ENCODE measurements at places on chromosomes 11 and 22.

DNA sequence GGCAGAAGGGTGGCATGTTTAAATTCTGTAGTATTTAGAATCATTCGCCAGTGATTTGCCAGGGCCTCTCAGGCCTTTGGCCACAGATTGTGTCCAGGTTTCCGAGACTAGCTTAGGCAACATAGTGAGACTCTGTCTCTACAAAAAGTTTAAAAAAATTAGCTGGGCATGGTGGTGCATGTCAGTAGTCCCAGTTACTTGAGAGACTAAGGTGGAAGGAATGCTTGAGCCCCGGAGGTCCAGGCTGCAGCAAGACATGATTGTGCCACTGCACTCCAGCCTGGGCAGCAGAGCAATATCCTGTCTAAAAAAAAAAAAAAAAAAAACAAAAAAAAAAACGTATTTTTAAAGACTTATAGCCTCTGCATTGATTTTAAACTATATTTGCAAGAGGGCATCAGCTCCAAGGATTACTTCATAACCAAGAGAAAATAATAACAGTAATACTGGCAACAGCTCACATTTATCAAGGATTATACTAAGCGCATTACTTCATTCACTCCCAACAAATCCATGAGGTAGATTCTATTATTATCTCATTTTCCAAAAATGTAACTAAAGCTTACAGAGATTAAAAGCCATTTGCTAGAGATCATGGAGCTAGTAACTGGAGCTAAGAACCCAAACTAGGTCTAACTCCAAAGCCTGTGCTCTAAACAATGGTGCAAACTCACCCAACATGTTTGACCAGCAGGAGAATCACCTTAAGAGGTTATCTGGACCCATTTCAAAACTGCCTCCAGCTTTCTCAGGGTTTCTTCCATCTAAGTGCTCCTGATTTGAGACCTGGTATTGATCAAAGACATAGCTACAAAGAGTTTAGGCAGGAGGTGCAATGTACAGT lies 32.6 kb upstream of the SLC6A5 start:
- no peak for DNase-seq

DNA sequence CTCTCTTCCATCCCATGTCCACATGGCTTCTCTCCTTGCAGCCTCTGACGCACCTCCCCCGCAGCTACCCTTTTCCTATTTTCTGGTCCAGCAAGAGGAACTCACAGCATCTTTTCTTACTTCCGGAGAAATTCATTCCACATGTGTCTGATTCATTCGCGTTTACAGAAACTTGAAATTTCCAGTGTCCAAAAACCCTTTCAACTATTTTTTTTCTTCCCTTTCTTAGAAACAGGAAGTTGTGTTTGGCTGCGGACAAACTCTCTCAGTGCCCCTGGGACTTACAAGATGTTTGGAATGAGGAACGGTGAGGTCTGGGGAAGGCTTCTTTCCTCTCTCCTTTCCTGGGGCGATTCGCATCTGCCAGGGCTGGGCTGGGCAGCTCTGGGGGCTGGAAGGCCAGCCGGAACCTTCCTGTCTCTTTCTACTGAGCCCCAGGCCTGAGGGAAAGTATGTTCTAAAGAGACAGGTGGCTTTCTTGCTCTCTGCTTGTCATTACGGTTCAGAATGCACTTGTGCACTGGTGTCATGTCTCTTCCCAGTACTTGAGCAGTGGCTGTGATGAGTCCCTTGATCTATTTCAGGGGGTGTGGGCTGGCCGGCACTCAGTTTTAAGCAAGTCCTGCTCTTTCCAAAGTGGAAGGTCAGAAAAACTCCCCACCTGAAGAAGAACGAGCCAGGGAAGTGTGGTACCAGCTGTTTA lies 27.5 kb downstream of the ADAMTS8 start:
- no peak for DNase-seq

- DNase-seq, result no peak
These were observed 557.3 kb upstream of the ANO5 start for GRCh38 chr11:21635394-21636145.

DNA sequence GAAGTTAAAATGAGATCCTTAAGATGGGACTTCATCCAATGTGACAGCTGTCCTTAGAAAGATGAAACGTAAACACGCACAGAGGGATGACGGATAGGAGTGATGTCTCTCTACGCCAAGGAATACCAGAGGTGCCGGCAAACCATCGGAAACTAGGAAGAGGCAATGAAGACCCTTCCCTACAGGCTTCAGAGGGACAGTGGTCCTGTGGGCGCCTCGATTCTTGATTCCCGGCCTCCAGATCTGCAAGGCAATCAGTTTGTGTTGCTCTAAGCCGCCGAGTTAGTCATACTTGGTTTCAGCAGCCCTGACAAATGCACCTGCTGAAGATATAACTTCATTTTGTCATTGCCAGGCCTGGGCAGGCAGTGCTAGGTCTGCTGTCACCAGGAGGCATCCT lies 1455.1 kb downstream of the TBC1D22A start:
- DNase-seq, result no peak

DNA sequence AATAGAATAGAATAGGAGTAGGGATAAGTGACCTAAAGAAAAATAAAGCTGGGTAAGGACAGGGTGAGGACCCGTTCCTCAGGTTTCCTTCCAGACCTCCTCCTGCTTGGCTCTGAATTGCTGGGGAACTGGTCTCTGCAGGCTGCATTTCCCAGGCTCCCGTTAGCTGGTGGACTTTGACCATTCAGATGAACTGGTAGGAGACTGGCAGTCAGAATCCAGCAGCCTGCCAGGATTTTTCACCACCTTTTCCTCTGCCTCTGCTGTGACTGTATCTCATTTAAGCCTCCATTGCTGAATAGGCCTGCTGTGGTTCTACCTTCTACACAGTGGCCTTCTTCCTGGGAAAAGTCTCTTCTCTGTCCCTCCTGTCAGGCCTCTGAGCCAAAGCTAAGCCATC lies 24.6 kb upstream of the SMPD1 start:
- no peak for DNase-seq

- DNase-seq, result no peak
These were observed 22.4 kb upstream of the PARVA start for GRCh38 chr11:12354750-12355545.

GRCh38 chr22:20963201-20964052 lies 3.6 kb upstream of the AIFM3 start:
- no peak for DNase-seq

DNA sequence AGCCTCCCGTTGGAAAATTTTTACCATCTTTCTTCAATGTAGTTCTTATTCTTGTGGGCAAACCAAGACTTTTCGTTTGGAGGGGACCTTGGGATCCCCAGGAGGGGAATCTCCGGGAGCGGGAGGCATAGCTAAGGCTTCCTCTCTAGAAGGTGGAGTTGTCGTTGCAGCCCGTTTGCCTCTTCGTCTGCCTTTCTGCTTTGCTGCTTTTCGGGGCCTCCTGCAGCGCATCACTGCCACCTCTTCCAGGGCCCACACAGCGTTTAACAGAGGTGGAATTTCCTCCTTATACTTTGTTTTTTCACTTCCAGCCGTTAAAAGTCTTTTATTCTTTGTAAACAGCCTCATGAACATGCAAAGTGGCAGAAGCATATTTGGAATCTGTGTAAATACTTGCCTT lies 3.5 kb upstream of the IFITM3 start:
- DNase-seq, result no peak

GRCh38 chr11:1827931-1828330 lies 6.9 kb upstream of the SYT8 start:
- DNase-seq, result no peak

DNA sequence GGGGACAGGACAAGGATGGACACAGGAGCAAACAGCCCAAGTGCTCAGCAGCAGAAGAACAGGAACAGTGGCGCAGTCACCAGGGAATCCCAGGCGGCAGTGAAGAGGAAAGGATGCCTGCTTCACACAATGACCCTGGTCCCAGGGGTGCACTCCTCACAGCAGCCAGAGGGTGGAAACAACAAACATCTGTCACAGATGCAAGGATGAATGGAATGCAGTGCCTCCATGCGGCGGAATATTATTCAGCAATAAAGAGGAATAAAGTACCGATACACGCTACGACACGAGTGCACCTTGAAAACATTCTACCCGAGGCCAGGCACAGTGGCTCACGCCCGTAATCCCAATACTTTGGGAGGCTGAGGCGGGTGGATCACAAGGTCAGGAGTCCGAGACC lies 12.7 kb downstream of the CSNK1E start:
- no peak for DNase-seq

GRCh38 chr22:41943661-41944209 lies 3.2 kb downstream of the CENPM start:
- no peak for DNase-seq

DNA sequence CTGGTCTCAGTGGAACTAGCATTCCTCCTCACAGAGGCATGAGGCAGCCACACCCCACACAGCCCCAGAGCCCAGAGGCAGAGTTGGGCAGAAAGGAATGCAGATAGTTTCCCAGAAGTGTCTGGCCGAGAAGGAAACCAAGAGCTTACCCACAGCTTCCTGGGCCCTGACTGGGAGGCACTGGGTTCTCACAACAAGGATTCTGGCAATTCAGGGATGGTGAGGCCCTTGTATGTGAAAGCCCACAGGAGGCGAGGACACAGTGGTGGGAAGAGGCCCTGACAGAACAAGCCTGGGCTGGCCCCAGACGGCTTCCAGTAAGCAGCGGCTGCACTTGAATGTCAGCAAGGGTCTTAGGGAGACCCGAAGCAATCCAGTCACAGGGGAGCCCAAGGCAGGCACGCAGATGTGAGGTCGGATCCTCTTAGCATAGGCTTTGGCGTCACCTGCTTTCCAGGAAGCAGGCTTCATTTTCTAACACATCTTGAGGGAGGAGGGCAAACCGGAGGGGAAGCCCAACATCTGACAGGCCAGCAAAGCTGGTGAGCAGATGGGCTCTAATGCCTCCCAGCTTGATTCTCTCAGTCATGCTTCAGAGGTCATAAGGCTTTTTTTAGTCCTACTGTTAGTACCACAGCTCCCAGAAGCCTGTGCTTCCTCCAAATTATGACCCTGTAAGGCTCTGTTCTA lies 78.3 kb upstream of the AKIP1 start:
- peak; percentile 60 for DNase-seq

DNA sequence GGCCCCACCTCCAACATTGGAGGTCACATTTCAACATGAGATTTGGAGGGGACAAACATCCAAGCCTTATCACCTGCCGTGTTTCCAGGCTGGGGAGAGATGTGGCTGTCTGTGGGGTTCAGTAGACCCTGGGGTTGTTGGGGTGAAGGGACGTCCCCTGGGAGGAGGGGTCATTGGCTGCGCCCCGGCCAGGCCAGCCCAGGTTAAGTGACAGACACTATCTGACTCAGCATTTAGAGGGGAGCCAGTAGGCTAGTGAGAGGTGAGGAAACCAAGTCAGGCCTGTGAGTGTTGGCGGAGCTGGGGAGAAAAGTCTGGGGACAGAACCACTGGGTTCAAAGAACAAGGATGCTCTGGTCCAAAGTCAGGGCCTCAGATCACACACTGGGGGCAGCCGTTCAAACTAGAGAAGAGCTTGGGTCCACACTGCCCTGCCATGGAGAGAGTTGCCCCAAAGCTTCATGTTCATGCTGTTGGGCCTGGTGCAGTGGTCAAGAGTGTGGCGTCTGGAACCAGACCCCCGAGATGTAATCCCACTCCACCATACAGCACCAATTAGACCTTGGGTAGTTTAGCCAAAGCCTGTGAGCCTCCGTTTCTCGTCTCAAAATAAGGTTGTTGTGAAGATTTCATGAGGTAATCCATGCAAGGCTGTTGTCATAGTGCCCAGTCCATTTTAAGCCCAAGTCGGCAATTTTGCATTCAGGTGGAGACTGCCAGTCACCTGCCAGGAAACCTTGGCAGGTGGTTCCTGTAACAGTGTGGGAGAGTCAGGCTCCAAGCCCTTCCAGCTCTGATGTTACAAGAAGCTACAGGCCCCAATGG lies 1289.6 kb downstream of the TBC1D22A start:
- no peak for DNase-seq

DNA sequence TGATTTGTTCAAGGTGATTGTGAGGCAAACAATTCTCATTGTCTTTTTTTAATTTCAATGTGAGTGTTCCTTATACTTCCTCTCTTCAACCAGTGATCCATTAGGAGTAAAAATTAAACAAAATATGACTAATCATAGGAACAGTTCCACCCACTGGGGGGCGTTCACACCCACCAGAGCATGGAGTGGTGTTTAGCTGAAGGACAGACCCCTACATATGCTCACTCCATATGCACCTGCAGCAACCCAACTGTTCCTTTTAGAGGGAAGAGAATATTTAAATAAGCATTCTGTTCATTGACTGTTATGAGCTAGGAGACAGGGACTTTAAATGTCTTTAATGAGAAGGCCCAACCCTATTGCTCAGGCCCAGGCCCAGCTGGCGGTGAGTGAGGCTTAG lies 78.7 kb upstream of the DRD2 start:
- no peak for DNase-seq

DNA sequence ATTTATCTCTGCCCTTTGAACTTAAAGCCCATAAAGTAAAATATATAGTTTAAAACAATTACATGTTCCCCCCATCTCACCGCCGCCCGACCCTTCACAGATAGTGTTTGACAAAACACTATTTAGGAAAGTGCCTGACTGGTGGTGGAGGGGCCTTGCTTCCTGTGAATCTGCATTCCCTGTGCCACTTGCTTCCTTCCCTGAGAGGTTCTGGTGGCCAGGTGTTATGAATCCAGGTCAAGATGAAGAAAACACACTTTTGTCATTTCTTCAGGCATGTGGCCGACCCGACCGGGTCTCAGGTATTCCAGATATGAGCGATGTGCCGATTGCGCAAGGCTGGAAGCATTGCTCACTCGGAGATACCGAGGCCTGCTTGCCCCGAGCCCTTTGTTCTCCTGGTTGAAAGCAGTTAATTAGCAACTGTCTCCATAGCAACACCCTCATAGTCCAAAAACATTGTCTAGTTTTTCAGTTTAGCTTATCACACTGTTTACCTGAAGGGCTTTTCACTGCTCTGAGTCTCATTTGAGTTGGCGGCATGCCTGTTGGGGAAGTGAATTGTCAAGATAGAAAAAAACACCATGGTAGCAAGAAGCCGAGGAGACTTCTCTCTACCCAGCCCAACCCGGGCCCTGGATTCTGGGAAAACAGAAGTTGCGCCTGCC lies 128.3 kb downstream of the TEAD1 start:
- peak; percentile 67 for DNase-seq

DNA sequence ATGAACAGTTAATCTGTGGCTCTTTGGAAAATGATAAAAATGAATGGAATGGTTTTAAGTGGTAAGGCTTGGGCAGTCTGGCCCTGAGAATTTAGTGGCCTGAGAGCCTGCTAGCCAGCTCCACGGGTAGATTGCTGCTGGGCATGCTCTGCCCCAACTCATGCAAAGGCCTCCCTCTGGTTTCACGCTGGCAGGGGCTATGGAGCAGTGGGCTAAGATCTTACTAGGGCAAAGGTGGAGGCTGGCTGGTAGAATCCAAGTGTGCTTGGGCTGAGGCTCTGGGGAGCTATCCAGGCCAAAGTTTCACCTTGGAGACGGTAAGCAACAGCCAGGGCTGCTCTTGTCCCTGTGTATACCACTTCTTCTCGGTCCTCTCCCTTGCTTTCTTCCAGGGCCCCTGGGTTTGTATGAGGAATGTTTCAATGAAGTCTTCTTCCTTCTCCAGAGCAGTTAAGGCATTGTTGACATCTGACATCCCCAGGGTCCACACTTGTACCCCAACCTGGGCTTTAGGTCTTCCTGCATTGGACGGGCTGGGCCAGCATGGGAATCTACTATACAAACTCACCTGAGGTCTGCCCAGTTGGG lies 27.4 kb downstream of the UBE2L3 start:
- DNase-seq, result no peak

All from retina (tissue), 1 donor.